ENCODE measurements at places on chromosomes 1 and 21.

DNA sequence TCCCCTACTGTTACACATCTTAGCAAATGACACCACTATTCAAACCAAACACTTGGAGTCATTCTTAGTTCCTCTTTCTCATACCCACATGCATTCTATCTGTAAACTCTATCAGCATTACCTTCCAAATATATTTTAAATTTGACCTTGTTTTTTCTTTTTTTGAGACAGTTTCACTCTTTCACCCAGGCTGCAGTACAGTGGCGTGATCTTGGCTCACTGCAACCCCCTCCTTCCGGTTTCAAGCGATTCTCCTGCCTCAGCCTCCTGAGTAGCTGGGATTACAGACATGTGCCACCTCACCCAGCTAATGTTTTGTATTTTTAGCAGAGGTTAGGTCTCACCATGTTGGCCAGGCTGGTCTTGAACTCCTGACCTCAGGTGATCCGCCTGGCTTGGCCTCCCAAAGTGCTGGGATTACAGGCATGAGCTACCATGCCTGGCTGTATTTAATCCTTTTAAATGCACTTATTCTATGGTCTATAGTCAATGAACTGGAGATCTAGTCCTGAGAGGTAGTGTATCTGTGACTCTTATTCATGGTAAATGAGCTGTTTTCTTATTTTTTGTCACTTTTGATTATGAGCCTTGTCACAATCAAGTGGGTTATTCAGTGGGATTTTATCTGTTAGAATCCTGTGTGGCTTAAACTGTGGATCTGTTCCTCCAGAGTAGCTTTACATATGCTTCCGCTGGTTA is 73.1 kb downstream of the GATAD2B start:
- DNase-seq = no peak

DNA sequence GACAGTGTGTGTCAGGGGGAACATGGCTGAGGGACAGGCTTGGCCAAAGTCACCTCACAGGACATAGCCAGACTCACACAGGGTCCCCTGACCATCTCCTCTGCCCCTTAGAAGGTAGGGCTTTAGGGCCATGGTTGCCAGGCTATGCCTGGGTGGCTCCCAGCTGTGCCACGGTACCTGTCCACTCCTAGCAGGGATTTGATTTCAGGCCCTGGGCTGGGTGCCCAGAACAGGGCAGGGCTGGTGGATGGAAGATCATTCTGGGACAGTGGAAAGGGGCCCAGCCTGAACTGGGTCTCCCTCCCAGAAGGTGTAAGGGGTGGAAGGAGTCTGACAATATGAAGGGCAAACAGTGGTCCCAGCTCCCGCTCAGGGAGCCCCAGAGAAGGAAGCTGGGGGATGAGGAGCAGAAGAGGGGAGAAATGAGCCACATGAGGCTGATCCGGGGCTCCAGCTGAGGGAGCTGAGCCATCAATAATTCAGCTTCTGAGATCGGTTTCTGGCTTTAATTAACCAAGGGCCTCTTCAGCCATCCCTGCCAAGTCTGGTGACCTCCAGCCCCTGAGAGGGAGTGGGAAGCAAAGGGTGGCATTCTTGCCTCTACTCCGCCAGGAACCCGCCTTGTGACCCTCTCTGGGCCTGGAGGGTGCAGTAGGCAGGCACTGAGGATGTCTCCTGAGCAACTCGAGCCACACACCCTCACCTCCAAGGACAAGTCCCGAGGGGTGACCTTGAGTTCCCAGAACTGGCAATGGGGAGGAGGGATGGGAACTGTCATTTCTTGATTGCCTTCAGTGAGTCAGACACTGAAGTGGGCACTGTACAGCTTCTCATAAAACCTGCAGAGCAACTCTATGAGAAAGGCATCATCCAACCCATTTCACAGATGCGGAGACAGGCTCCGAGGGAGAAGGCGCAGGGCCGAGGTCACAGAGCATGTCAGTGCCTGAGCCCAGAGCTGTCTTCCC is 2.1 kb downstream of the CD164L2 start:
- no peak for DNase-seq

GRCh38 chr1:104929280-104929679 is 1179.6 kb downstream of the AMY1C start:
- no peak for DNase-seq

DNA sequence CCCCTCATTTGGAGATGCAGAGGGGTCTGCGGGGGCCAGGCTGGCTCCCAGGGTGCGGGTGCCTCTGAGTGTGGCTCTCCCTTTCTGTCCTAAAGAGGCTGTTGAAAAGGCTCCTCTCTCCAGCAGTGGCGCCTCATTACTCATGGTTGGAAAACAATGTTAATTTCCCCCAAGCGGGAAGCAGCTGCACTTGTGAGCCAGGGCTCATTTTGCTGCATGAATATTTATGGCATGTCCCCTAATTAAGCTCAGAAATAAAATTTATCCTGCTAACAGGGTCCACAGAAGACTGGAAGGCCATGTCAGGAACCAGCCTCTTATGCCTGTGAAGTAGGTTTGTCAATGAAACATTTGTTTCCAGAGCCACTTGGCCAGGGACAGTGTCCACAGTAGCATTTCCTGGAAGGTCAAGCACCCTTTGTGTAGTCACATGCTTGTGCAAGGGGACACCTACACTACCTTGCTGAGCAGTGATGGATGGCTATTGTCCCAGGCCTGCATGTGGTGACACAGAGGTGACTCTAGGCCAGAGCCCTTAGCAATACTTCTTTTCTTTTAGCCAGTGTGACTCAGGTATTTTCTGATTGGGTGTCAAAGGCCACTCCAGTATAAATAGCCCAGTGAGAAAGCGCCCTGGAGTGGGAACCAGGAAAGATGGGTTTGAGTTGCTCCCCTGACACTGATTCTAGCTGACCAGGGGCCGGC is 259.0 kb downstream of the FOXD2 start:
- DNase-seq = no peak

GRCh38 chr21:26495283-26495849 is 77.7 kb downstream of the CYYR1 start:
- DNase-seq = no peak

Measured in activated T-helper 9 cell treated with anti-CD3 and anti-CD28 coated beads, Interleukin-2, amount 50 U/mL, for 16 hours (primary cell).